ENCODE measurements at places on chromosomes 12 and 14. TPM values are rescaled to one million over a fixed set of nuclear protein-coding genes. Genes with fewer than 3 reads are reported as not detected.

Gene ASB2
- not detected for total RNA-seq

Gene TBX5
- total RNA-seq: not detected

Gene RARG
- 4.9 TPM for total RNA-seq

Gene STAB2
- total RNA-seq: not detected

Gene CRIP1
- 0.53 TPM for total RNA-seq

Gene NPFF
- not detected for total RNA-seq

Gene TSPAN11
- 3.2 TPM for total RNA-seq

Gene HHIPL1
- total RNA-seq: 0.80 TPM

Gene LRRK2
- total RNA-seq: 3.6 TPM

Gene SOS2
- 36.8 TPM for total RNA-seq

Gene GARIN6
- not detected for total RNA-seq

Gene RNASE7
- total RNA-seq: not detected

Gene CELA1
- not detected for total RNA-seq

Gene BRF1
- total RNA-seq: 40.8 TPM

Gene FAIM2
- not detected for total RNA-seq

Gene A2ML1
- not detected for total RNA-seq

Gene CLEC2B
- 79.1 TPM for total RNA-seq

Measured in thoracic aorta endothelial cell (primary cell).